CD4-positive, alpha-beta T cell (primary cell): ENCODE measurements at places on chromosomes 4 and X. TPM values are rescaled to one million over a fixed set of nuclear protein-coding genes. Genes with fewer than 3 reads are reported as not detected.

Gene ZBED1
- 16.1 TPM for total RNA-seq

Gene ABLIM2
- 2.5 TPM for total RNA-seq

Gene TFDP3
- total RNA-seq = not detected

Gene BTC
- total RNA-seq = not detected

Gene REPS2
- 0.53 TPM for total RNA-seq

Gene PFKFB1
- 0.31 TPM for total RNA-seq

Gene RNF128
- total RNA-seq = not detected
